ENCODE measurements at places on chromosomes 16 and 17. TPM values are rescaled to one million over a fixed set of nuclear protein-coding genes. Genes with fewer than 3 reads are reported as not detected.

DNA sequence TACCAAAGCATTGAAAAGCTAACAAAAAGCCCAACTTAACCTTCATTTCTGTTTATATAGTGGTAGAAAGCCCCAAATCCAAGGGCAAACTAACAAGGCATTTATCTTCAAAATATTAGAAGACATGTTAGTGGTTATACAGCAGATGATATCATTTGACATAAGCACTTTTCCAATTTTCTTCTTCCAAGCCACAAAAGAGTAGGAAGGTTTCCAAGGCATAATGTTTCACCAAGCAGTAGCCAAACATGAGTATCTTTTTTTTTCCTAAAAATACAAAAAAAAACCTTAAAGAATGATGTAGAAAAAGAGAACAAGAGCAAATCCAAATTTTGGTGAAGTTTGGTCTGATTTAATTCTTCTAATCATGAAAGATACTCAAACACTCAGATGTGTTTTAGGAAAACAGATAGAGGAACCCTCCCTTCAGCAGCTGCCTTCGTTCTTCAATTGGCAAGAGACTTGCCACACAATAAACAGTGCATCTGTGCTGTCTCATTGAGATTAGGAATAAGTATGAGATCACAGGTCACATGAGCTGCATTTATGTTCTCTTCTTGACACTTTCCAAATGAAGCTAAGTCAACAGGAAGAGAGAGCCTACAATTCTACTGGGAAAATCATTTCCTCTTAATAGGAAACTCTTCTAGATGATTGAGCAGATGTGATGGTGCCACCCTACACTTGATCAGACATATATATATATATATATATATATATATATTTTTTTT, 106.7 kb downstream of the TTC19 start:
- H3K4me3 ChIP-seq: no peak overlapping the region
- no peaks in the 10 kb centered on the region for H3K27me3 ChIP-seq
- DNase-seq: no peak
- no peak overlapping the region for H3K27ac ChIP-seq
- peaks cover 7% of the 10 kb centered on the region for H3K36me3 ChIP-seq

DNA sequence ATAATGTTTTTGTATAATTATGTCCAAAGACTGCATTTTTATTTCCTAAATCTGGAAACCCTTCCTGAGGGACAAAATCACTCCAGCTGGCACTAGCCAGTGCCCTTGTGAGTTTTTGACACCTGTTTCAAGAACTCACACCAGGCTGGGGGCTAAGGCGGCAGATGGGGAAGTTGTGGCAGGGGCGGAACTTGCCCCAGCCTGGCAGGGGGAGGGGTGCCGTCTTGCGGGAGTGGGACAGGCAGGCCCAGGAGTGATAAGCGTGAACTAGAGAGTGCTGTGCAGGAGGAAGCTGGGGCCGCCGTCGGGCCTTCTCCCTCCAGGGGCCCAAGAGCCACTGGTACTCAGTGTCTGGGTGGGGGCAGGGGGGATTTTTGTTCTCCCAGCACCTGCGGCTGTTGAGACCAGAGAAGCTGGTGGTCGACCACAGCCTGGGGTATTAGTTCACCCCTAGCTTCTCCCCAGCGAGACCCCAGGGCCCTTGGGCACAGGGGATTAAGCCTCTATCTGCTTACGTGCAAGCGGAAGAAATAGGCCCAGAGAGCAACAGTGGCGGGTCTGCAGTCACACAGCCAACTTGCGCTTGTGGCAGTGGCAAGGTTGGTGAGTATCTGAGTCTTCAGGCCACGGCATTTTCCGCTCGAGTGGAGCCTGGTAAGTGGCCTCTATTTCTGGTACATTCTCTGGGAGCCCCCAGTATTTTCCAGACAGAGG, 40.2 kb upstream of the PLCG2 start:
- peaks cover 14% of the 10 kb centered on the region for H3K4me1 ChIP-seq
- H3K27me3 ChIP-seq: no peaks in the 10 kb centered on the region
- no peak overlapping the region for H3K4me3 ChIP-seq
- H3K27ac ChIP-seq: no peak overlapping the region
- DNase-seq: no peak

- DNase-seq: peak; percentile 12
- H3K36me3 ChIP-seq: no peaks in the 10 kb centered on the region
- peaks cover 13% of the 10 kb centered on the region for H3K27me3 ChIP-seq
Measured at GRCh38 chr17:17359271-17359670, 56.1 kb downstream of the NT5M start.

- no peaks in the 10 kb centered on the region for H3K27me3 ChIP-seq
- no peak for DNase-seq
Measured at GRCh38 chr16:3797904-3798811, 80.8 kb upstream of the TRAP1 start.

GRCh38 chr16:17511340-17511739, 40.6 kb upstream of the XYLT1 start:
- no peak overlapping the region for H3K4me3 ChIP-seq
- peaks cover 35% of the 10 kb centered on the region for H3K27me3 ChIP-seq
- no peak overlapping the region for H3K27ac ChIP-seq
- H3K4me1 ChIP-seq: no peaks in the 10 kb centered on the region

DNA sequence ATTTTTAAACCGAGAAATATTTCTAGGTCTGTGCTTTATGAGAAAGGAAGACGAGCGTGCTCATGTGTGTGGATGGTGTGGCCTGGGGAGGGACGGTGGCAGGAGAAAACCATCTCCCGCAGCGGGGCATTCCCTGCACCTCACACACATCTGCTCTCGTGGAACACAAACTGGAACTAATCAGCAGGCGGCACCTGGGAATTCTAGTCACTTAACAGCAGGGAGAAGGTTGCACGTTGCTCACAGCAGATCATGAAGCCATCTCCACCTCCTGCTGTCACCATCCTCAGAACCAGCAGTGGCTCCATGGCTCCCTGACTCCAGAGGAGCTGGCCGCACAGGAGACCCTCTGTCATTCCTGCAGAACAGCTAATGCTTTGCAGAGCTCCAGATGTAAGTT, 35.2 kb downstream of the ADCY9 start:
- no peaks in the 10 kb centered on the region for H3K27me3 ChIP-seq
- no peaks in the 10 kb centered on the region for H3K36me3 ChIP-seq
- peak overlapping the region; percentile 17 for H3K4me3 ChIP-seq
- peaks cover 28% of the 10 kb centered on the region for H3K4me1 ChIP-seq

DNA sequence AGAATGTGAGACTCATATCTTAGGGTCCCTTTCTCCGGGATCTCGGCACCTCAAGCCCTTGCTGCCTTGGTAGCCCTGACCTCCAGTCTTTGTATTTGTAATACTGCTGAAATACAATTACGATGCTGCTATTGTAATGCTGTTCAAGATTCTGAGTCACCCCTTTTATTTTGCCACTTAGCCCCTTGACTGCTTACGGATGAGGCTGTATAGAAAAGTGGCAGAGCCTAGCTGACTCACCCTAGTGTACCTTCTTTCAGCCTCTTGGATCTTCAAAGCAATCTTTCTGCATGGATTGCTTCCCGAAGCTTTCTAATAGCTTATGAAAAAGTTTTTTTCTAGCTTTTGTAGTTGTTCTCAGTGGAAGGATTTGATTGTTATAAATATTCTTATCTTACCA, 187.9 kb downstream of the KCNJ2 start:
- no peak for DNase-seq
- H3K4me3 ChIP-seq: no peak overlapping the region
- H3K36me3 ChIP-seq: no peaks in the 10 kb centered on the region
- H3K27me3 ChIP-seq: no peaks in the 10 kb centered on the region
- H3K4me1 ChIP-seq: no peaks in the 10 kb centered on the region

- H3K27me3 ChIP-seq: peaks cover 25% of the 10 kb centered on the region
- H3K4me3 ChIP-seq: no peak overlapping the region
- H3K27ac ChIP-seq: no peak overlapping the region
- peaks cover 19% of the 10 kb centered on the region for H3K4me1 ChIP-seq
- no peak for DNase-seq
- H3K36me3 ChIP-seq: no peaks in the 10 kb centered on the region
Measured at GRCh38 chr16:85141491-85142128, 29.3 kb upstream of the CIBAR2 start.

- H3K27me3 ChIP-seq: no peaks in the 10 kb centered on the region
- no peak for DNase-seq
- no peak overlapping the region for H3K4me3 ChIP-seq
- no peak overlapping the region for H3K27ac ChIP-seq
- H3K36me3 ChIP-seq: no peaks in the 10 kb centered on the region
- peaks cover 55% of the 10 kb centered on the region for H3K4me1 ChIP-seq
Measured at GRCh38 chr16:23500862-23501225, 9.4 kb downstream of the GGA2 start.

DNA sequence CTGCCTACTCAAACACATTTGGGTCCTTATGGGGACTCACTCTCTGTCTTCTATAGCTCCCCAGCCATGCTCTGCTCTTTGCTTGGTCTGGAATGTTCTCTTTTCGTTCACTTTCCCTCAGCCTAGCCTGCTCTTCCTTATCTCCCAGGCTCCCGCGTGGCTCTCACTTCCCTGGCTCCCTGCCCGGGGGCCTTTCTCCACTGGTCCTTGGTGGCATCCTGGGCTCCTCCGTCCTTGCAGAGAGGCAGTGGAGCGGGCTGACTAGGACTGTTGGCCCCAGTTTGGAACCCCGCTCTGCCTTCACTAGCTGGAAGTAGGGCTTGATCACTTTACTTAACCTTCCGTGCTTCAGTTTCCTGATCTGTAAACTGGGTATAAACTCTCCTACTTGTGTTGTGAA, 31.2 kb downstream of the SHISA6 start:
- peaks cover 5% of the 10 kb centered on the region for H3K36me3 ChIP-seq
- no peak for DNase-seq
- no peak overlapping the region for H3K4me3 ChIP-seq

DNA sequence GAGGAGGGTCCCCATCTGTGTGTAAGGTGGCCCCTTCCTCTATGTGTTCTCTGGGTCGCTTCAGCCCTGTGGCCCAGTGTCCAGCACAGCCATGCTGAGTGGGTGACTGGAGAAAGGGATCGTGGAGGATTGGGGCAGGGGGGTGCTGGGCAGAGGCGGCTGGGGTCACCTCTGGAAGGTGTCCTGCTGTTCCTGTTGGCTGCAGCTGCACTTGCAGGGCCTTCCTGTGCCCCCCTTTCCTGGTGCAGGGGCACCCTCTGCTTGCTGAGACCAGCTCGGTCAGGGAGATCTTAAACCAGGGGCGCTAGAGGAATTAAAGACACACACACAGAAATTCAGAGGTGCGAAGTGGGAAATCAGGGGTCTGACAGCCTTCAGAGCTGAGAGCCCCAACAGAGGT, 11.1 kb downstream of the IL32 start:
- H3K36me3 ChIP-seq: peaks cover 25% of the 10 kb centered on the region
- H3K4me3 ChIP-seq: peak overlapping the region; percentile 85
- no peaks in the 10 kb centered on the region for H3K27me3 ChIP-seq
- H3K4me1 ChIP-seq: peaks cover 80% of the 10 kb centered on the region
- DNase-seq: no peak

DNA sequence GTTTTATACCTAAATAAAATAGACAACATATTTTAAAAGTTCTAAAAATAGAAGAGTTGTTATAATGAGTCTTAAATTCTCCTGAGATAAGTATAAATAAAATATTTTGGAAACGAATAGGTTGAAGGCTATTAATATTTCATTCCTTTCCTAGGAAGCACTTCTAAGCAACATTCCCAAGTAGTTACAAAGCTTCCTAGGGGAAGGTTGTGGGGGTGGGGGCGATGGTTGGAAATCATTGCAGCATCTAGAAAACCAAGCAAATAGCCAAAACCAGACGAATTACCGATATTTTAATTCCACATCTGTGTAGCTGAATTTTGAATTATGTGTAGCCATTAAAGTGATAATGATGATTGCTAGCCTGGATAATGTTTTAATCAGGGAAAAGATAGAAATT, 26.9 kb downstream of the PTRH2 start:
- H3K27ac ChIP-seq: no peak overlapping the region
- no peaks in the 10 kb centered on the region for H3K4me1 ChIP-seq
- peaks cover 21% of the 10 kb centered on the region for H3K36me3 ChIP-seq
- H3K4me3 ChIP-seq: no peak overlapping the region
- H3K27me3 ChIP-seq: no peaks in the 10 kb centered on the region

GRCh38 chr16:53664724-53665345, 38.8 kb downstream of the RPGRIP1L start:
- H3K4me1 ChIP-seq: no peaks in the 10 kb centered on the region
- H3K27me3 ChIP-seq: no peaks in the 10 kb centered on the region

GRCh38 chr17:78358538-78359320, 1.1 kb downstream of the SOCS3 start:
- H3K4me3 ChIP-seq: peak overlapping the region; percentile 90
- peak overlapping the region; percentile 96 for H3K27ac ChIP-seq
- peaks cover 6% of the 10 kb centered on the region for H3K36me3 ChIP-seq

GRCh38 chr16:74850027-74850426, 75.4 kb upstream of the FA2H start:
- H3K4me1 ChIP-seq: no peaks in the 10 kb centered on the region
- no peak overlapping the region for H3K4me3 ChIP-seq
- DNase-seq: no peak
- H3K27ac ChIP-seq: no peak overlapping the region
- H3K27me3 ChIP-seq: peaks cover 9% of the 10 kb centered on the region

- DNase-seq: no peak
- H3K36me3 ChIP-seq: no peaks in the 10 kb centered on the region
- H3K4me3 ChIP-seq: no peak overlapping the region
Measured at GRCh38 chr17:55062921-55063320, 94.4 kb downstream of the STXBP4 start.

- H3K4me1 ChIP-seq: no peaks in the 10 kb centered on the region
- H3K27ac ChIP-seq: no peak overlapping the region
Measured at GRCh38 chr17:55282379-55282702, 17.6 kb downstream of the HLF start.

GRCh38 chr17:19780846-19781245, 32.7 kb upstream of the ALDH3A1 start:
- H3K4me1 ChIP-seq: no peaks in the 10 kb centered on the region
- peaks cover 11% of the 10 kb centered on the region for H3K36me3 ChIP-seq
- H3K27me3 ChIP-seq: no peaks in the 10 kb centered on the region
- no peak overlapping the region for H3K27ac ChIP-seq
- no peak overlapping the region for H3K4me3 ChIP-seq

GRCh38 chr16:13923703-13924298, 3.8 kb downstream of the ERCC4 start:
- peaks cover 21% of the 10 kb centered on the region for H3K4me1 ChIP-seq
- peak overlapping the region; percentile 45 for H3K27ac ChIP-seq
- H3K36me3 ChIP-seq: peaks cover 14% of the 10 kb centered on the region
- DNase-seq: no peak

GRCh38 chr16:89070590-89070989, 23.1 kb upstream of the ACSF3 start:
- H3K27ac ChIP-seq: no peak overlapping the region
- no peaks in the 10 kb centered on the region for H3K36me3 ChIP-seq
- H3K4me3 ChIP-seq: no peak overlapping the region
- H3K4me1 ChIP-seq: no peaks in the 10 kb centered on the region

DNA sequence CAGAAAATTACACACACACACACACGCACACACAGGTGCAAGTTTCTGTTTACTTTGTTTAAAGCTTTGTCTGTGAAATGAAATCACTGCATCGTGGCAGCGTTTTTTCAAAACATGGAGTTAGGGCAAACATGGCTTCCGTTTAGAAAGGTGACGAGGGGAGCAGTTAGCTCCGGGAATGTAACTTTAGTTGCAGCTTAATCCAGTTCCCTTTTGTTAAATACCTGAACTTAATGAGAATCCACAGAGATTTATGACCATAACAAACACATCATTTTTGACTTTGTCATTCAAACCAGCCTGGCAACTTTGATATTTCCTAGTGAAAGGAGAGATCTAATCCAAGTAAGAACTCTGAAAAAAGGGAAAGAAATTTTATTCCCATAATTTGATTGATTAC, 12.1 kb downstream of the HS3ST3A1 start:
- peaks cover 5% of the 10 kb centered on the region for H3K27me3 ChIP-seq
- H3K4me3 ChIP-seq: no peak overlapping the region
- H3K4me1 ChIP-seq: peaks cover under 1% of the 10 kb centered on the region

Gene PLCG2
- 101 TPM for total RNA-seq

Gene SLC6A4
- 0.12 TPM for total RNA-seq

Gene NXPH3
- not detected for total RNA-seq

Gene P2RX1
- 3.9 TPM for total RNA-seq

Gene ITGAE
- total RNA-seq: 97.8 TPM

Gene SLC35G6
- total RNA-seq: not detected

Gene RNF112
- 1.1 TPM for total RNA-seq

Gene TNS4
- total RNA-seq: 2.9 TPM

Gene ARHGDIG
- total RNA-seq: not detected

Data from natural killer cell treated with Interleukin-12 subunit alpha and Interleukin-12 subunit beta and Interleukin-15 and Interleukin-18, amount 100 ng/mL, for 72 hours (primary cell).